ENCODE measurements at places on chromosomes 2 and 18.
A peak's percentile ranks its signal among the peaks of the same experiment; 100 is the strongest.

GRCh38 chr2:14387332-14387731, 245.2 kb upstream of the LRATD1 start:
- no peak for DNase-seq

DNA sequence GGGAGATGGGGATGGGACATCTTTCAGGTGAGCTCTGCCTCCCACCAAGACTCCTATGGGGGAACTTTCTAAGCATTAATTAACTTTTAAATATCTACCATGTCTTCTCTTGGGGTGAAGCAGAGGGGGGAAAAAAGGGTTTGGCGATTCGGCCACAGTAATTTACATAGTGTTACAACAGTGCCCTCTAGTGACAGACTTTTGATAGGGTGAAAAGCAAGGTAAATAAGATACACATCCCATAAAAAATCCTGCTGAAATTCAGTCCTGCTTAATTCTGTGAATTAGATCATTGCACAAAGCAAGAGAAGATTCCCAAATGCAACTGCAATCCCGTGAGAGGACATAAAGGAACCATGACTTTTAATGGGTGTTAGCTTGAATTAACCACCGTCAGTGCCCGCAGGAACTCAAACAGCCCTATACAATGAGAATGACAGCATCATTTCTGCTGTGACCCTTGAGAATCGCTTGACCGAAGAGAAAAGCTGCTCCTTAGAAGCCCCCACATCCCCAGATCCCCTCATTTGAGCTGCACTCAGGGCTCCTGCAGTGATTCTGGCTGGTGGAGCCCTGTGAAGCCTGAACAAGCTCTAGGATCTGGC, 32.8 kb downstream of the FAM124B start:
- DNase-seq: no peak

GRCh38 chr2:73993778-73994177, 9.1 kb downstream of the TET3 start:
- DNase-seq: no peak

DNA sequence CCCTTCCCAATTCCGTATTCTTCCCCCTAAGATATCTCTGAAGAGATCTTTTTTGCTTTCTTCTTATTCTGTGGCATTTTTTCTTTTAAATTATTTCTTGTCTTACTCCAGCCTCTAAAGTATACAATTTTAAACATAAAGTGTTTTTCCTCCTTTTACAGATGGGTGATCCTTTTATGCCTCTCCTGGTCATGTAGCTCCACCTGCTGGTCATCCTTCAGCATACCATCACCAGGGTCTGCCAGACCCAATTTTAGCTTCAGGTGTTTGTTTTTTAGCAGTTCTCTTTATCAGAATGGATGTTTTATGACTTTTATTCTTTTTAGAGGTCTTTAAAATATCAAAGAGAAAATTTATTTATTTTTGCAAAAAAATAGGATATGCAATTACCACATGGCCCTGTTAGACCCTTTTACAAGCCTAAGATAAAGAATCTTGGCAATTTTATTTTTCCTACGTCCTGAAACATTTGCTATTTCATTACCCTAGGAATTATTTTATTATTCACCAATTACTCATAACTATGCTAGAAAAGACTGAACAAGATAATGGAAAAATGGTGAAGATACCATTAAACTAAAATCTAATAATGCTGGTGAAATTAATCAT, 55.5 kb downstream of the PIGN start:
- no peak for DNase-seq

DNA sequence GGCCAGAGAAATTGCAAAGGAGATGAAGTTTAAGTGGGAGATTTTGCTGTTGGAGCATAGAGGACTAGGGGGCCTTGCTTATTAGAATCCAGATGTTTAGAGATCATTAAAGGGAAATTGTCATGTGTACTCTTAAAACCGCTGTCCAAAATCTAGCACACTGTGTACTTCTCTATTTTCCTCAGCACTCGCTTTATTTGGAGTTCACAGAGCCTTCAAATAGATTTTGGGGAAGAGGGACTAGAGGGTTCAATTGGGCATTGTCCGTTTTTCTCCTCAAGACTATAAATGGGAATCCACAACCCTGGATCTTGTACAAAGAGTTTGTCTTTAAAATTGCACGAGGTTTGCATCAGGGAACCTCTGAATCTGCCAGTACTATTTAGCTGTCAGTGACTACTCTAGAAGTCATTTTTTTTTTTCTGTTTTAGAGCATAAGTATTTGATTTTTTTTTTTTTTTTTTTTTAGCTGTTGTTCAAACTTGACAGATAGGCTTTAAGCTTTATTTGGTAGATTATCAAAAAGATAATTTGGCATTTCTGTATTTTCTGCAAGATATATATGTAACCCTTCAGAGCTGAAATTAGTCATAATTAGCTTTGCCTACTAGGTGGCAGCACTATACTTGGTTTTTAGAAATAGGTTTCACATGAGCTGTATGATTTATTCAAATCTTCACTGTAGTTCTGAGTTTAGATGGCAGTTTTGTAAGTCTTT, 14.2 kb downstream of the PMS1 start:
- DNase-seq: no peak

- no peak for DNase-seq
Observed at GRCh38 chr2:148616662-148617061, 27.9 kb upstream of the EPC2 start.

- no peak for DNase-seq
Observed at GRCh38 chr18:10194592-10194991, 259.8 kb upstream of the APCDD1 start.

DNA sequence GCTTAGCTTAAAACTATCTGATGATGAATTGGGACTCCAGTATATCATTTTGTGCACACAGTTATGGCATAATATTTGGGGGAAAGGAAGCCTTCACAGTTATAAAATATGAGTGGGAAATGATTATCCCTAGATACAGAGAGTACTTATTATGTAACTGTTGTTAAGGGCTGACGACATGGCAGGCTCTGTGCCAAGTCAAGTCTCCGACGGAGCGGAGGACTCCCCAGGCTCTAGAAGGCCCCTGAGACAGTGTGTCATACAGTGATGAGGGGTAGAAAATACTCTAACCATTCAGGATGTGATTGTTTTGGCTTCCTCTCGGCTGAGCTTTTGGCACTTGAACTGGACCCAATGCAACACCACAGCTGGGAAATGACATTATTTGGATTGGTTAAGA, 211.8 kb downstream of the SLC8A1 start:
- DNase-seq: peak; percentile 21

DNA sequence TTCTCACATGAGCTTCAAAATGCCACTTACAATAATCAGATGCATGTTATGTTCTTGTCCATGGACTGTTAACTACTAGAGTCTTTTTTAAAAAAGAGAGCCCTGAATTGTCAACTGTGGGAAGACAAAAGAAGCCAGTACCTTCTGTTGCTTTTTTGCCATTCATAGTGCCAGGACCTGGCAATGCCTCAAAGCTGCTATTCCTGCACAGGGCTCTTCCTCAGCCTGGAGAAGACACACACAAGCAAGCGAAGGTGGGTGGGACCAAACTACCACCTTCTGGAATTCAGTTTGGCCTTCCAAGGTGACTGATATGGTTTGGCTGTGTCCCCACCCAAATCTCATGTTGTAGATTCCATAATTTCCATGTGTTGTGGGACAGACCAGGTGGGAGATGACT, 160.6 kb downstream of the AFF3 start:
- DNase-seq: no peak

GRCh38 chr18:62070302-62070701, 116.6 kb downstream of the PIGN start:
- no peak for DNase-seq

DNA sequence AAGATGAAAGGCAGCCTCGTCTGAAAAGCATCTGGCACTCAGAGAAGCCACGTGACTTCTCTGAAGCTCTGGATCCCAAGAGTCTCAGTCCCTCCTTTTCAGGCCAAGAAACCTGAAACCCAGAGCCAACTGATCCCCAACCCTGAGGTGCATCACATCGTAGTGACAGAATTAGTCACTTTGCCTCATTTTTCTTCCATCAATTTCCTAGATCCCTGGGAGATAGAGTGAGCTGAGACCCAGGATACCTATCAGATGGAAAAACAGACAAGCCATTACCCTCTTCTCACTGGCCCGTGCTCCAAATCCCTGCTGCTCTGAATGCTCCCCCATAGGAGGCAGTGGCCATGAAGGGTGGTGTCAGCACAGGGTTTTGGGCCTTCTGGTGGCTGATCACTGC, 113.1 kb downstream of the ALK start:
- DNase-seq: no peak

DNA sequence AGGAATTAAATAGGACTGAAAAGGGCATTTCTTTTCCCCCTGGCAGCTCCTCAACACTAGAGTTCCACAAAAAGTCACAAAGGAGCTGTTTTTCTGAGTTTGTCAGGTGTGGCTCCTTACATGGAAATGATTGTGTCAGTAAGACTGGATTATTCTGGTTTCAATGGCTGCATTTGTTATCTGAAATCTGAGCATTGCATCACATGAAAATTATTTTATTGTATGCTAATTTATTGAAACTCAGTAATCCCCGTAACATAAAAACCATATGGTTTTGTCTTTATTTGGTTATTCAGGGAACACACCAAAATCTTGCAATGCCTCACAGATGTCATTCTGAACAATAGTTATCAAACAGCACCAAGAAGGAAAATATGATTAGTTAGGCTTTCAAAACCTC, 439.7 kb upstream of the TNP1 start:
- no peak for DNase-seq

DNA sequence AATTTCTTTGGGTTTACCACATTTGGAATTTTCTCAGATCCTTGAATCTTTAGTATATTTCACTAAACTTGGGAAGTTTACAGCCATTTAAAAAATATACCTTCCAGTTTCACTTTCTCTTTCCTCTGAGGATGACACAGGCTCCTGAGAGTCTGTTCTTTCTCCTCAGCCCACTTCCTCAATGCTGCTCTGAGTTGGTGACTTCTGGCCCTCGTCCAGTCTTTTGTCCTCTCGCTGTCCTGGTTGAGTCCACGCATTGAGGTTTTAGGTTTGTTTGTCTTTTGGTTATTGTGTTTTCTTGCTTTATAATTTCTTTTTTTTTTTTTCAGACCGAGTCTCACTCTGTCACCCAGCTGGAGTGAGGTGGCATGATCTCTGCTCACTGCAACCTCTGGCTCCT, 40.7 kb upstream of the GALR1 start:
- DNase-seq: no peak

GRCh38 chr2:18610651-18611050, 21.3 kb upstream of the NT5C1B start:
- DNase-seq: no peak

DNA sequence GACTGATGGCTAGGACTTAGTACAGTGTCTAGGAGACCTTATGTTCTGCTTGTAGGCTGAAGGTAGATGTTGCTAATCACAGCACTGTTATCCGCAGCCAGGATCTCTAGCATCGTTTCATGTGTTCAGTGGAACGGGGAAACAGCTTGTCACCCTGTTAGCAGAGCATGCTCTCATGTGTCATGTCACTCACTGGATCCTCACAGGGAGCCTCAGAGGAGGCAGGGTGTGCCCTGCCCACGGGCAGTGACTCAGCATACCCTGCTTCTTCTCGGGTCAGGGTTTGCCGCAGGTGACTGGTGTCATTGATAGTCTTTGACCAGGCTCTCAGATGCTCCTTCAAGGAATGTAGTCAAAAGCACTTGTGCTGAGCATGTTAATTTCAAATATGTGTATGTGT, 44.4 kb downstream of the RPIA start:
- no peak for DNase-seq

GRCh38 chr2:147149575-147150240, 695.1 kb upstream of the ACVR2A start:
- no peak for DNase-seq

GRCh38 chr2:71462056-71462605, 8.8 kb downstream of the DYSF start:
- DNase-seq: no peak

GRCh38 chr2:220674033-220674432, 898.1 kb downstream of the EPHA4 start:
- DNase-seq: no peak

- peak; percentile 51 for DNase-seq
Observed at GRCh38 chr2:26536371-26537068, 58.6 kb upstream of the OTOF start.

- no peak for DNase-seq
Observed at GRCh38 chr18:76819411-76820136, 2.8 kb upstream of the ZNF236 start.

GRCh38 chr2:57880446-57880845, 166.2 kb upstream of the VRK2 start:
- DNase-seq: no peak

GRCh38 chr2:3142961-3143571, 234.6 kb downstream of the EIPR1 start:
- no peak for DNase-seq

- DNase-seq: no peak
Observed at GRCh38 chr18:22031611-22032010, 137.8 kb upstream of the GATA6 start.

DNA sequence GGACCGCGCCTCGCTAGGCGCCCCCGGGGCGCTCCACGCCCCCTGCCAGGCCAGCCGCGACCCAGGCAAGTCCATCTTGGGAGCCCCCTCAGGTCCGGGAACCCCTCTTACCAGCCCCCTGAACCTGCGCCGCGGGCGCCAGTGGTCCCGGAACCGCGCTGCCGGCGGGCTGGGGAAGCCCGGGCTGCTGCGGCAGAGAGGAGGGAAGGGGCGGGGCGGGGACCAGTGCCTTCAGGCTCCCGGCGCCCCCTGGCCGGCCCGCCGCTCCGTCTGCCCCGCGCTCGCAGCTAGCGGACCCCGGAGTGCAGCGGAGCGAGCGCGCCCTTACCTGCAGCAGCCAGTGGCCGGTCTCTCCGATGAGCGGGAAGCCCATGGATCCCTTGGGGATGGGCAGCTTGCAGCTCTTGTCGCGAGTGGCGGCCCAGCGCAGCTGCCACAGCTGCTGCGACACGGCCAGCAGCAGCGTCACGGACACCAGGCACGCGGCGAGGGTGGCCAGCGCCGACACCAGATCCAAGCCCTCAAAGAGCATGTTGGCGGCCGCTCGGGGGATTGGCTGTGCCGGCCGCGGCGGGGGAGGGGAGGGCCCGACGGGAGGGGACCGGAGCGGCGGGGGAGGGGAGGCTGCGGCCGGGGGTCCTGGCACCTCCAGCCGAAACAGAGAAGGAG, at the start of gene CYP26B1:
Gene CYP26B1, minus strand, starts transcription at position 560 of the 669 bp plus-strand sequence. Its CDS starts 28 bp downstream, at position 532.
- no peak for DNase-seq

- DNase-seq: peak; percentile 76
Observed at GRCh38 chr2:20419007-20419576, 27.8 kb upstream of the RHOB start.

DNA sequence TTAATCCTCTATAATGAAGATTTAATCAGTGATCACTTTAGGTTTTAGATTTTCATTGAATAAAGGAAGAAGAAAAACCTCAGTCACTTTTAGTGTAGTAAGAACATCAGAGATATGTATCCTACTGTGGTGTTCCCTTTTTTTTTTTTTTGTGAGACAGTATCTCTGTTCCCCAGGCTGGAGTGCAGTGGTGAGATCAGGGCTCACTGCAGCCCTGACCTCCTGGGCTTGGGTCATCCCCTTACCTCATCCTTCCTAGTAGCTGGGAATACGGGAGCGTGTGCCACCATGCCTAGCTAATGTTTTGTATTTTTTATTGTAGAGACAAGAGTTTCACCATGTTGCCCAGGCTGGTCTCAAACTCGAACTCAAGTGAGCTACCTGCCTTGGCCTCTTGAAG, 5.1 kb downstream of the SLC39A10 start:
- DNase-seq: no peak

GRCh38 chr18:30623401-30624065, 419.0 kb downstream of the DSC3 start:
- no peak for DNase-seq
